Hippocampal formation (tissue), 2 donors: ENCODE measurements at places on chromosomes 1 and 21.

- peak; percentile 59 for DNase-seq
Measured at GRCh38 chr1:84781946-84782771, 91.9 kb upstream of the SSX2IP start.

- DNase-seq: no peak
Measured at GRCh38 chr21:34518301-34518700, 6.3 kb upstream of the KCNE1 start.

GRCh38 chr21:36028127-36029069 is 31.9 kb downstream of the SETD4 start:
- peak; percentile 45 for DNase-seq

DNA sequence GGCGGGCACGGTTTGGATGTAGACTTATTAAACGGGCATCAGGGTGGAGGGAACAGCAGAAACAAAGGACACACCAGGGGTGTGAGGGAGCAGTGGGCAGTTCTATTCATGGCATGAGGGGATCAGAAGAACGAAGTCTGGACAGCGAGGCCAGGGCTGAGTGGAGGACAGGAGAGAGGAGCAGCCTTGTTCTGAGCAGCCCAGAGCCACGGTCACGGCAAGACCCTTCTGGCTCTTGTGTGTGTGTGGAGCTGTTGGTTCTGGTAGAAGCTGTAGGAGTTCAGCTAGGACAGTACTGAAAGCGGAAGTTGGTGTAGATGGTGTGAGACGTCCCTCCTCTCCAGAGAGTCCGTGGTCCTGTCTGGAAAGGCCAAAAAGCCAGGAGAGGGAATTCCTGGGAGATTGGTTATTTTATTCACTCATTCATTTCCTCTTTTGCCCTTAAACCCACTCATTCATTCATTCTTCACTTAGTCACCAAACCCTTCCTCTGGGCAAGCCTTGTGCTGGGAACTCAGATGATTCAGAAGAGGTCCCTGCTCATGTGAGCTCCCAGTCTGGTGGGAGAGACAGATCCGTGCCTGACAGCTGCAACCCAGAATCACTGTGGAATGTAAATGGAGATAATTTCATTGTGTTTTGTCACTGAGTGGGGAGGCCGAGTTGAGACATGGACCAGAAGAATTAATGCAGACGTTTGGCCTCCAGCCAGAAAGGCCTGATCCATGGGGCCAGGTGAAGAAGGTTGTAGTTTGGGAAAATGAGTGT is 4.1 kb upstream of the ACOT11 start:
- DNase-seq: no peak

DNA sequence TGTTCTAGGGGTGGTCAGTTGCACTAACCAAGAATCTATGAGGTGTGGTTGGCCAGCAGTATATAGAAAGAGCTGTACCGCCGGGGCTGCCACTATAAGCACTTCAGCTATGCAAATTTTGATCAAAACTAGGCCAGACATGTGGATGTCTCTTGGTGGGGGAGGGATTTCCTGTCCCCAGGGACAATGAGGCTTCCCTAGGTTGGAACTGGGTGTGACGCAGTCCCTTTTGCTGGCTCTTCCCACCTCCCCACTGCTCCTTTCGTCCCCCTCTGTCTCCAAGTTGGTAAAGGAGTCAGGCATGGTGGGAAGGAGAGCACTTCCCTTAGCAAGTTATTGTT is 13.6 kb downstream of the SDCCAG8 start:
- no peak for DNase-seq

DNA sequence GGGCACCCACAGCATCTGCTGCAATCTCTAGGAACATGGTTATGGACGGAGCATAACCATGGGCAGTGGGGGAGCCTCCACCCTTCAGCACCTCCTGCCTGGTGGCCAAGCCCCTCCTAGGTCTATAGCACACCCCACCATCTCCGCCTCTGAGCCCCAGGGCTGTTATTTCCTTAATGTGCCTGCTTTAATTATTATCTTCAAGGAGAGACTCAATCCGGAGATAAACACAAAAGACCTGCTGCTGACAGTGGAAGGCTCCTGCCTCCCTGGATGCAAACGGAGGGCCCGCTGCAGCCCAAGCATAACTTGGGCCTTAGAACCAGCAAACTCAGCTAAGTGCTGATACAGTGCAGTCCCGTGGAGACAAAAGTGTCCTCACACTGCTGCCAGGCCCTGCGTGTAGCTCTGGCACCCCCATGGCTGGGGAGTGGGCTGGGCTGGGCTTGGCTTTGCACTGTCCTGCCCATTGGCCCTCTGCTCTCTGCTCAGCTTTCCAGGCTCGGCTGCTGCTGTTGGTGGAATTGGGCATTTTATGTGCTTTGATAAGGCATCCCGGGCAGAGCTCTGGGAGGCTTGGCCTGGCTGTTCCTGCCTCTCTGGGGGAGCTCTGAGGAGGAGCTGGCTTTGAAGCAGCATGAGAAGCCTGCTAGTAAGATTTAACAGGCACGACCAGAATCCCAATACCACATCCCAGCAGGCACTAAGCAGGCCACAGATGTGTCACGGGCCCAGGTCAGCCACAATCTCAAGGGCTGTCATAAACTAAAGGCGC is 620.2 kb downstream of the PTPRU start:
- DNase-seq: no peak

- no peak for DNase-seq
Measured at GRCh38 chr1:173474097-173474779, 2.9 kb upstream of the PRDX6 start.

DNA sequence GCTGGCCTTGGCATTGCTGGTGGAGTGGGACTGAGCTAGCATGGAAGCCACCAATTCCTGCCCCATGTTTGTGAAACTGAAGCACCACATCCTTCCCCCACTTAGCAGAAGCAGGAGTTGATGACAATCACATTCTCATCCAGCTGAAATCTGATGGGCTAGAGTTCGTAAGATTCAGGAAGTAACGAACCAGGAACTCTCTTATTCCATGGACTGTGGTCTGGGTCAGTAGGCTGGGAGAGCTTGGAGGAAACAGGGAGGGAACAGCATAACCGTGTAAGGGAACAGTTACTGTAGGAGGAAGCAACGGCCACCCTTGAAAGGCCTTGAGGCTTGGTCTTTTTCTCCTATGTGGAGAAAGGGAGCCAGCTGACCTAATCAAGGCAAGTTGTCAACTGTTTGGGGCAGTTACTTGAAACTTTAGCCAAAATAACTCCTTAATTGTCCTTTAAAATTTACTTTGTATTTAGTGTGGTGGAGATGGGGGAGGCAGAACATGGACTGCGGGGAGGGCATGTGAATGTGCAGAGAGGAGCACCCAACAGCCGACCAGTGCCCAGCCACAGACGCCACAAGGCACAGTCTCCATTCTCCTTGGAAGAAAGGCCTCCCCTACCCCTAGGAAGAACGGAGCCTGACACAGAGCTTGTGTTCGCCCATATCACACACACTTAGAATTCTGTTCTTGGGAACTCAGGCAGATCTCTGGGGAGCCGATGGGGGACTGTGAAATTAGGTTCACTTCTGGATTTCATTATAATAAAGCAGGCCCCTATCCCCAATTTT is 2.0 kb upstream of the COQ8A start:
- no peak for DNase-seq
